ENCODE measurements at places on chromosomes 11 and 22.

- no peak for DNase-seq
Measured at GRCh38 chr22:45268167-45268957, 16.4 kb upstream of the UPK3A start.

DNA sequence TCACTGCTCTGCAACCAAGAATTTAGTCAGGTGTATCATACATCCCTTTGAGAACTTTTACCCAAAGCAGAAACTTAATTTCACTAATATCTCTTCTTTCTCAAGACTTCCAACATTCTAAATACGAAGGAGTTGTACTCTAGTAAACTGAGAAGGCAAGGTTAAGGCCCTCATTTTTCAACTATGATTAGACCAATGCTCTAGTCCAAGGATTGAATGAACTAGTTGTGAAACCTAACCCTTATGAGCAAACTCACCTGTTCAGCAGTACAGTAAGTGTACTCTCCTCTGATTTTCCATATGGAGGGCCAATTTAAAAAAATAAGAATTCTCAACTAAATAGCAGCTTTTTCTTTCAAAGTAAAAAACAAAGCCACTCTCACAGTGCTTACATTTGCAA is 180.0 kb upstream of the C11orf58 start:
- no peak for DNase-seq

DNA sequence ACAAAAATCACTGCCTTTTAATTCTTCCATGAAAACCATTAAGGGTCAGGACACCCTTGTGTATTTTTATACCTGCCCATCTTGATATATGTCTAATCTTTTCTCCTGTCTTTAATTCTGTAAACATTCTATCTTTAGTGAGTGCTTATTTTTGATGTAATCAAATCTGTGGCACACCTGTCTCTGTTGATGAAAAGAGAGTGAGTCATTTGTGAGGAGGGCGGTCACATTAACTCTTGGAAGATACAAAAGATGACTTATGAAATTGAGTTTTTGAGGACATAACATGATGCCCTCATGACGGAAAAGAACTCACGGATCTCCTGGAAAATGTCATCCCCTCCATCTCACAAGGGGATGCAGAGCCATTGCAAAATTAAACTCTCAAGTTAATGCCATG is 206.5 kb upstream of the PGR start:
- DNase-seq = no peak

GRCh38 chr22:44348971-44349560 is 36.3 kb upstream of the SHISAL1 start:
- DNase-seq = no peak

DNA sequence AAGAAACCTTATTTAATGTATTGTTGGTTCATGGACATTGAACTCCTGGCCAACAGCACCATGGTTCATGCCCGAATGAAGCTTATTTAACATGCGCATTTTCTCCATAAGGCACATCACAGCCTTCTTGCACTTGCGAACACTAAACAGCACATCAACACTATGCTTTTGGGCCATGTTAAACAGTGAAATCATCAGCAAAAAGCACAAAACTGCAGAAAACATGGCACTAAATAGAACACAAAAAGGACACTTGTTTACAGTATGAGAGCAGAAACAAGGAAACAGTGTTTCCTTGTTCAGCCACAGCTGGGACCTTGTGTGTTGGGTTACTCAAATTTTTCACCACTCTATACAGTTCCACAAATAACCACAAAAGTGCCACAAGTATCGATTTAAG is 122.3 kb downstream of the MSANTD4 start:
- DNase-seq = no peak

- no peak for DNase-seq
Measured at GRCh38 chr11:111908639-111909305, 2.8 kb downstream of the CRYAB start.

DNA sequence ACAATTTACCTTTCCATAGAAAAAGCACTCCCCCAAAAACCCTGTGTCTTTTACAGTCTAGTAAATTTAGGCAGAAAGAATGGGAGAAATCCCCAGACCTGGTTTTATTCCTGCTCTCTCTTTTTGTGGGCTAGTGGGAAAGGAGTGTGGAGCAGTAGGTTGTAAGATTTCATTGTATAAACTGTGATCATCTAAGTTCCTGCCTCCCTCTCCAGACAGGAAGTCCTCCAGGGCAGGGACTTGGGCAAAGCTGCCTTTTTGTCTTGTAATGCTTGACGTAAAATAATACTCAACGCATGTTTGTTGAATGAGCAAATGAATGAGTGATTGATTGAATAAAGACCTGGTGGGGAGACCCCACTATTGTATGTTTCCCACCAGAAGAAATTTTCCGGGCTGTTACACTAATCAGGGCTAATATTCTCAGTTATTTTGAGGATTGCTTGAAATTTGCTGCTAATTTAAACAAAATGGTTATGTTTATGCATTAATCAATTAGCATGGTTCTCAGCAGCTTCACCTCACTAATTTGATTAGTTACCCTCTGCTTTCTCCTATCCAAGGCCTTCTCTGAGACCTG is 36.3 kb downstream of the CSNK2A3 start:
- DNase-seq = no peak

GRCh38 chr11:100512475-100512874 is 174.6 kb upstream of the ARHGAP42 start:
- no peak for DNase-seq

- no peak for DNase-seq
Measured at GRCh38 chr11:62605467-62605866, 3.8 kb upstream of the MTA2 start.

DNA sequence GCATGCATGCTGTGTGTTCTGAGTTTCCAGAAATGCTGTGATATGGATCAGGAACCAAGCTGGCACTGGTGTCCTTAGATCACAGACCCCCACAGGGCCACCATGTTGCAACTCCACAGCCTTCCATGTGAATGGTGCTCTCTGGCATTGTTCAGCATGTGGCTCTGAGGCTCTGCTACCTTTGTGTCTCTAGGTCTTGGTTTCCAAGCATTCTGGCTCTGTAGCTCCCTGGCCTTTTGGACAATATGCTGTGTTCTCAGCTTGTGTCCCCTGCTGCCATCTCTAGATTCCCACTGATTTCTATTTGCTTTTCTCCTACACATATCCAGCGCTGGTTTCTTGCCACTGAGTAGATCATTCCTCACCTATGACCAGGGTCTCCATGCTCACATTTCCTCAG is 3.9 kb downstream of the SPTBN2 start:
- DNase-seq = no peak

DNA sequence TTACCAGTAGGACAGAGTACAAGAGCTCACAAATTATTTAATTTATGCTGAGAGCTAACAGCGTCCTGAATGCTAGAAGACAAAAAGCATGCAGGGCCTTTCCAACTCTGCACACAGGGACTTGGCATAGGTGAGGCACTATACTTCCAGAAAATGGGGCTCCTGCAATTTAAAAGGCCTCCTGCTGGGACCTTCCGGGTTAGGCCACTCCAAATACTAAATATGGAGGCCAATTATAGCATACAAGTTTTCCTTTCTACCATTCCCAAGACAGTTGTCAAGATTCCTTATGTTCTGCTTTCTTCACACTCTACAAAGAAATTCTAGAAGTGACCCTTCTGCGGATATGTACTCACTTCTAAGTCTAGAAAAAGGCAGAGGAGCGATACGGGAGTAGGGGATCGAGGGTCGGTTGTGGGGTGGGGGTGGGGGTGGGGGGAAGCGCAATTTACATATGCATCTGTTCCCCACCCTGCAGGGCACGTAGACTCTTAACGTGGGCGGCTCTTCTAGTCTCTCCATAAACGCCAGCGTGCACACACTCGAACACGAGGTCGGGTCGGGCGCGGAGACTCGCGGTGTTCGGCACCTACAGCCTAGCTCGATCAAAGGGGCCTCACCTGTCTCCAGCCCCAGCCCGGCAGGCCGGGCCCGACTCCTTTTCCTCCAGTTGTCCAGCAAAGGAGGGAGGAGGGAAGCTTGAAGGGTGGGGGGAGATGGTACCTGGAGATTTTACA is 728 bp downstream of the DCUN1D5 start:
- DNase-seq = peak; percentile 16

DNA sequence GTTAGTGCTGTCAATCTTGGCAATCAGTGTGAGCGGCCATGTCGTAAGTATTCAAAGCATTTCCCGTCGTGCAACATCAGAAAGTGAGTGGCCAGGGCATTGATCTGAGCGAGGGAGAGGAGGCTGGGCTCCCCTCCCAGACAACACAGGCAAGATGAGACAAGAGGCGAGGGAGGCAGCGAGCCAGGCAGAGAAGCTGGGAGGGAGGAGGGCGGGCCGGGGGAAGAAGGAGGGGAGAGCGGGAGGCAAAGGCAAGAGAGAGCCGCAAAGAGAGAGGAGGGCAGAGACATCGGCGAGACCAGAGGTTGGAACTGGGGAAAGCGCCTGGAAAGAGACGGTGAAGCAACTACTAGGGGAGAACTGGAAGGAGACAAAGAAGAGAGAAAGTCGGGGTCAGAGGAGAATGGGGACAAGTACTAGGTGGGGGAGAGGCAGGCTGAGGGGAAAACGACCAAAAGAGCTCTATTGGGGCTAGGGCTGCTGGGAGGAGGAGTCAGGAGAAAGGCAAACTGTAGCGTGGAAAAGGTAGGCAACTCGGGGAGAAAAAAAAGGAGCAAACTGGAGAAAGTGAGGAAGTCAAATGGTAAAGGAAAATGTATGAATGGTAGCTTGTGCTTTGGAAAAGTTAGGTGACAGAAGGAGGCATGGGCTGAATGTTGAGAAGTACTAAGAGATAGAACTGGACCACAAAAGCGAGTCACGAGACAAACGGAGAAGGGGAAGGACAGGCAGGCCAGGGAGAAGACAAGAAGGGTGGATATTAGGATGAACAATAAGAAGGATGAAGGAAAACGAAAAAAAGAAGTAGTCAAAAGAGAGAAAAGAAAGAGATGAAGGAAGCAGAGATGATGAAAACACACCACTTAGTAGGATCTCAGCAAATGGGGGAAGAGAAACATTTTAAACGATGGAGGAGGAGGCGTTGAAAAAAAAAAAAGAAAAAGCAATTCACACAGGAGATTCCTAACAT is 130.5 kb upstream of the C11orf58 start:
- DNase-seq = peak; percentile 6

DNA sequence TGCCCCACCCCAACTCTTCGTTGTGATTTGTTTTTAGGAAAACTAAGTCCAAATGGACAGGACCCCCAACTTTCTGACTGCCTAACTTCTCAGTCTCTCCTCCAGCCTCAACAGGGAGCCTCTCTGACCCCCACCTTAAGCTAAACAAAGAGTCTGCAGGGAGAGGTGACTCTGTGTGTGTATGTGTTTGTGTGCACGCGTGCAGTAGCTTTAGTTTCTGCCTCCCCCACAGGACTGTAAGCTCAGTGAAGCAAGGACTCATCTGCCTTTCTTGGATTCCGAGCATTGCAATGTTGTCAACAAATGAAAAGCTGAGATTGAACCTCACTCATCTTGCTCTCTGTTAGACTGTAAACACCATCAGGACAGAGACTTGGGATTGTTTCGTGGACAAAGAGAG is 7.9 kb downstream of the SNAP29 start:
- no peak for DNase-seq

DNA sequence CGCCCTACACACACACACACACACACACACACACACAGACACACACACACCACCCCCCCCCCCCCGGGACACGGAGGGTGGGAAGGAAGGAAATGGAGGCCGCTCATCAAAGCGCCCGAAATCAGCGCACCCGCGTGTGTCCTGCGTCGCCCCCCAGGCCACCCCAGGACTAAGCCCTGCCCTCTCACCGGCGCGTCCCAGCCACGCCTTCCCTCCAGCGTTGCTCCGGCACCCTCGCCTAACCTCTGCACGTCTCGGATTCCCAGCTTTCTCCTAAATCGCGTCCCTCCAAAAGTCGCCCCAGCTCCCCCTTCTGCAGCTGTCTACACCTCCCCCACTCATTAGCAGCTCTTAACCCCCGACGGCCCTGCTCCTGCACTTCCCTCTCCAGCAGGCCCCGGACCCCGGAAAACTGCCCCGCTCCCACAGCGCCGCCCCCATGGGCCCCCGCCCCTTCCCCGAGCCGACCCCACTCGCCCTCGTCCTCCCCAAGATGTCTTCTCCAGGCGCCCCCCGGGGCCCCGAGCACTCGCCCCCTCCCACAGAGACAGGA is 557 bp downstream of the PACSIN2 start:
- DNase-seq = peak; percentile 67

DNA sequence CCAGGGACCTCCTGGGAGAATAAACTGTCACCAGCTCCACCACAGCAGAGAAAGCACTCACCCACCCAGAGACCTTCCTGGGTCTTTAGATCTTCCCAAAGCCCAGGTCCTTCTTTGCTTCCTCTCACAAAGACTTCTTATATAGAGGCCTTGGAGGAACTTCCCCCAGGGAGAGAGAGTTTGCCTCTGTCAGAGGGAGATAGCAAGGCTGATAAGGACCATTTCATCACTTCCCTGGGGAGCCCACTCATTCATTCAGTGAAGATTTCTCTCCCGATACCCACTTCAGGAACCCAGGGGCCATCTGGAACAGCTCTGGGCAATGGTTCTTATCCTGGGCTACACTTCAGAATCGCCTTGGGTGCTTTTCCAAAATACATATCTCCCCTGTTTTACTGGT is at the start of gene PRG2:
TSS of gene PRG2 (minus strand) at position 116 of the 400 bp plus-strand sequence. CDS start 706 bp downstream, outside the sequence.
- no peak for DNase-seq

- no peak for DNase-seq
Measured at GRCh38 chr22:20602609-20603164, 95.3 kb downstream of the MED15 start.

- no peak for DNase-seq
Measured at GRCh38 chr22:33300165-33300564, 242.0 kb upstream of the SYN3 start.

GRCh38 chr22:24950272-24950902 is 2.1 kb upstream of the KIAA1671 start:
- DNase-seq = no peak

- no peak for DNase-seq
Measured at GRCh38 chr11:30811226-30811755, 225.1 kb upstream of the MPPED2 start.

DNA sequence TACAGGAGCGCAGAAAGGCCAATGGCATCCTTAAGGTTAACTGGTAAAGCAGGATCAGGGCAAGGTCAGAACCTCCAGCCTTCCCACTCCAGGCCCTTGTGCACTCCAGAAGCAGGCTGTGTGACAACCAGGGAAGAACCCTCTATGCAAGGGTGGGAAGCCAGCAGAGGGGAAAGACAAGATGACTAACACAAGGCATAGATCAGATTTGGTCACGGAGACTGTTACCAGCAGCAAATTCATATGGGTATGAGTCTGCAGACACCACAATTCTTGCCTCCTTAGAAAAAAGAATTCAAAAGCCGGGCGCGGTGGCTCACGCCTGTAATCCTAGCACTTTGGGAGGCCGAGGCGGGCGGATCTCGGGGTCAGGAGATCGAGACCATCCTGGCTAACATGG is 39.8 kb upstream of the MTNR1B start:
- no peak for DNase-seq

GRCh38 chr11:61056981-61057380 is 45.3 kb upstream of the CD5 start:
- DNase-seq = no peak

- DNase-seq = no peak
Measured at GRCh38 chr11:131809203-131809918, 438.9 kb downstream of the NTM start.
